ENCODE measurements at places on chromosomes 4 and X.

- no peak for ATAC-seq
These were observed 240.0 kb upstream of the PSAPL1 start for GRCh38 chr4:7674706-7675105.

DNA sequence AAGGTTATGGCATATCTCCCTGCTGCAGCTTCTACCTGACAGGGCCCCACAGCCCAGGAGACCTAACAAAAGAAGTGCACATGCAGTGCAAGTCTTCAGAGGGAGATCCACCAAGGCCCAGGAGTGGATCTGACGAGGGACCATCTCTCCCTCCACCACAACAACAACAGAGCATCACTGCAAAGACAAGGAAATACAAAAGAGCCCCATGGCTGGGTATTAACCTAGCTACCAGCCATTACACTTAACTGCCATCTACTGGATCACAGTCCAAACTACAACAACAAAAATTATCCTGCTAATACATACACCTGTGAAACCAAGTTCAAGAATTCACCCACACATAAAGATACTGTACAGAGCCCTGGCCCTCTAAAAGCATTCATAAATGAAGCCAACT, 280.2 kb upstream of the SLC7A11 start:
- ATAC-seq, result peak; percentile 51

DNA sequence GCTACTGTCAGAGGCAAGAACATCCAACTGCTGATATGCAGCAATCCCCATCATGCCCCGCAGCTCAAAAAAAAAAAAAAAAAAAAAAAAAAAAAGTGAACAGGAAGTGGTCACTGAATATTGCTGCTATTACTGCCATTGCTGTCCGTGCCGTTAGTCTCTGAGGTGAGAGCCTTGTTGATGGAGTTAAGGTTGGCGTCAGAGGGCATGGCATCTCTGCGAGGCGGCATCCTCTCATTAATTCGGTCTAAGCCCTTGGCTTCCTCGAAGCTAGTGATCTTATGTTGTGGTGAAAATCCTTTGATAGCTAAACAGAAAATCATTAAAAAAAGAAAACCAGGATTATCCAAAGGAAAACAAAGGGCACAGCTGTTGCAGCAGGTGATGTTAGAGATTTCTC, 321.6 kb downstream of the PPP3CA start:
- ATAC-seq, result no peak

DNA sequence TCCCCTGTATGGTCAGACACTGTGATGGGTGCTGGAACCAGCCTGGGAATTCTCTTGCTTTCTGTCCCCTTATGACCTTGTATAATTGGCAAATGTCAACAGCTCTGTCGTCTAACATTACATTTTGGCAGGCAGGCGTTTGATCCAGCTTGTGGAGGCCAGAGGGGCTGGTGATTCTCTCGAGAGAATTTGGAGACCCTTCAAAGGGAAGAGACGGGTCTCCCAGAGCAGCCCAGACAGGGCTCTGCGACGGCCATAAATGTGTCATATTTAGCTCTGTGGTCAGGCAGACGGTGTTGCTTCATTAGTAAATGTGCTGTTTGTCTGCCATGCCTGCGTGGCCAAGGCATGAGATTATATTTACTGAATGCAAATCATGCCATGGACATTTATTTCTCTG, 68.7 kb downstream of the SORCS2 start:
- ATAC-seq, result peak; percentile 42

GRCh38 chr4:145935253-145936141, 3.1 kb downstream of the ZNF827 start:
- no peak for ATAC-seq

- no peak for ATAC-seq
These were observed 6.9 kb upstream of the OTOP1 start for GRCh38 chr4:4233610-4234009.

GRCh38 chr4:120754590-120754989, 167.9 kb downstream of the PRDM5 start:
- no peak for ATAC-seq

DNA sequence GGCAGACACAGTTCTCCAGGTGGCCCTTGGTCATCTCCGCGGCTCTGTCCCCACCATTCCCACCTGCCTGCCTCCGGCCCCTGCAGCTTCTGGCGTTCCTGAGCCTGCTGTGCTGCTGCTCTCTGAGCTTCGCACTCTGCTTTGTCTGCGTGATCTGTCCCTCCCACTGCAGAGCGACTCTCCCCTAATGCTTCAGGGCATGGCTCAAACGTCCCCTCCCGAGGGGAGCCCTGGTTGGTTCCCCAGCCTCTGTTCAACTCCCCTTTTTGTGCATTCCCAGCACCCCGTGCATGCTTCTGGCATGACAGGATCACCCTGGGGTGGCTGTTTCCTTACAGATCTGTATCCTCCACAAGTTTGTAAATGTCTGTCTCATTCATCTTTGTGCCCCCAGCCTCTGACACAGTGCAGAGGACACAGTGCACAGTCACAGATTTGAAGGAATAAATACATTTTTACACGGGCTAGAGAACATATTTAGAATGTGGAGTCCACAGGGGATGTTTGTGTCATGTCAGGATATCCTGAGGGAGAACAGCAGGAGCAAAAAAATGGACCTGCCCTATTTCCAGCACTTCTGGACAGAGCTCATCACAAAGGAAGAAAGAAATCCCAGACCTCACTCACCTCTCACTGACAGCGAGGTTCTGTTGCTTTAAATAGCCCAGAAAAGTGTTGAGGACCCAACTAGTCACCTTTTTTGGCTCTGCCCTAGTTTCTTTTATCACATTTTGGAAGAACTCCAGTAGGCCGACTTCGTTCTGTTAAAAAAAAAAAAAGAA, 72.6 kb downstream of the GATB start:
- ATAC-seq, result no peak

GRCh38 chr4:113049421-113050370, at the start of gene ANK2:
ANK2 (plus strand) TSS chr4:113049653; CDS start chr4:113049729, 76 bp downstream.
- ATAC-seq, result peak; percentile 47

DNA sequence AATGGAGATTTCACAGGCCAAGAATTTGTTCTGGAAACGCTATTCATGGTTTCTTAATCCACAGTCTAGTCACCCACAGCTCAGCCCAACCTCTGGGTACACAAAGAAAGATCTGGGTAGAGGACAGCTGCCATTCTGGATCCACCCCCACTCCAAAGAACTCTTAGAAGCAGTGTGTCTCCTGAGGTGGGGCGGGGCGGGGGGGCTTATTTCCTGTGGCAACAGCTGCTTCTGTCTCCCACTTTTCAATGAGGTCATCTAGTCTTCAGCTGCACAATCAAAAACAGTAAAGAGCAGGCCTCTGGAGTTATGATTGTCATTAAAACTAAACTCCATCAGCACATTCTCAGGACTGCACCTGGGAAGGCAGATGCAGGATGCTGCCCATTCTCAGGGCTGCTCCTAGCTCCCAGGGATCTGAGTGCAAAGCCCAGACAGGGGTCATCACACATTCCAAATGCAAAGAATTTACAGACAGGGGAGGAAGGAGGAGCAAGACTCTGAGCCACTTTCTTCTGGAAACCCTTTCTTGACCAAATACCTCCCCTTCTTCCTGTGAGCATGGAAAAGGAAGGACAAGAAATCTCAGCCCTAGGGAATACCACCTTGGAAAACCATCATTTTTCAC, 207.3 kb downstream of the HS6ST2 start:
- no peak for ATAC-seq

DNA sequence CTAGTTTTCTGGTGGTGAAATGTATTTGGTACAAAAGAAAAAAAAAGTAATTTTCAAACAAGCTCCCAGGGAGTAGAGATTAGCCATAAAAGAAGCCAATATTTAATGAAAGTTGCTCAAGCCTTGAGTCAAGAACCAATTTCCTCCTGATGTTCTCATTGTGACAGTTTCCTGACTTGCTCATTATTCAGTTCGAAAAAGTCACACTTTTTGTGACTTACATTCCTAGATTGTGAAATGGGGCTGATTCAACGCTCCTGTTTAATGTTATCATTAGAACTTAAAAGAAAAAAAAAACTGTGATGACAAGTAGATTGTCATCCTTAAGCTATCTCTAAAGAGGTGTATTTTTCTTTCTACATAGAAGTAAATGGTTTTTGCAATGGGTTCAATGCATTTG, 122.6 kb upstream of the BMPR1B start:
- no peak for ATAC-seq

DNA sequence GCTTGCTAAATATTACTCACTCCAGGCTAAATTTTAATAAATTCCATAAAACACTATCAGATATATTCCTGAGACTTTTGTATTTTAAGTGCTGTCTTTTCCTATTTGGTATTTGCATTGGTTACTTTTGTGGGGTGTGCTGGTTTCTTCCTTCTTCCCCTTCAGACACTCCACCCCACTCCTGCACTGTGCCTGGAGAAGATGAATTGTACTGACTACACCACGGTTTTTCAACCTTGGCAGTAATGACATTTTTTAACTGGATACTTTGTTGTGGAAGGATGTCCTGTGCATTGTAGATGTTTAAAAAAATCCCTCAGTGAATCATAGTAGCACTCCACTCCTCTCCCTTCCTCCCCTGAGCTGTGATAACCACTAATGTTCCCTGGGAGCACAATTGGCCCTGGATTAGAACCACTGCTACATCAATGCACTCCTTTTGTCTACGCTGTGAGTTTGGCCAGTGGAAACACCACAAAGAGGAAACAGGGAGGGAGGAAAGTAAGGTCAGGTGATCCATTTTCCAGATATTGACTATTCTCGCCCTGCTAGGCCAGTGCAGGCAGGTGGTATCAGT, 36.3 kb downstream of the SNCA start:
- ATAC-seq, result no peak

- ATAC-seq, result no peak
These were observed 40.0 kb downstream of the CRLF2 start for GRCh38 chrX:1172496-1172895.

DNA sequence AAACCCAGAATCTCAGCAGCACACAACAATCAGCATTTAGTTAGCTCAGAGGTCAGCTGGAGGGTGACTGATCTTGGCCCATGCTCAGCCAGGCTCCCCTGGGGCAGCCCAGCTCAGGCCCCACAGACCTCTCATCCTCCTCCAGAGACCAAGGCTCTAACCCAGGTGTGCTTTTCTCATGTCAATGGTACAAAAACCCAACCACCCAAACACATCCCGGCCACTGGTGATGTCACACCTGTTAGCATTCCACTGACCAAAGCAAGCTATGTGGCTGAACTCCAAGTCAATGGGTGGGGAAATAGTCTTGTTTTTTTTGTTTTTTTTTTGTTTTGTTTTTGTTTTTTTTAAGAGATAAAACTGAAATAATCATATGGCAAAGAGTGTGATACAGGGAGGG, 77.5 kb downstream of the CYTL1 start:
- ATAC-seq, result no peak

DNA sequence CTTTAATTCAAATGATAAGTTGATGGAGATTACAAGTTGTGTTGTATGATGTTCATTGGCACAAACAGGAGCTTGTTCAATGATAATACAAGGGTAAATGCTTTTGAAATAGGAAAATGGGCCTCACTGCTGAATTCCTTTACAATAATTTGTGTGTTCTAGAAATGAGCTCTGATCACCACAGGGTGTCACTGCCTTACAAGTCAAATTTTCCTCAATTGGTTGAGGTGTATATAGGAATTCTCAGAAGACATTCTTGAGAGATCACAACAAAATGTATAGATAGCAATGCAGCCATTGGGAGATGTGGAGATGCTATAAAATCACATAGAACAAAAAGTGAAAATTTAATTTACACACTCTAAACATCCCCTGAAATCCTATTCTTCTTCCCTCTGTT, 49.6 kb downstream of the KLF8 start:
- ATAC-seq, result no peak

Data from motor neuron (in vitro differentiated cells).